Activated CD4-positive, alpha-beta memory T cell treated with anti-CD3 and anti-CD28 coated beads for 36 hours (primary cell): ENCODE measurements at places on chromosomes 3 and 15. TPM values are rescaled to one million over a fixed set of nuclear protein-coding genes. Genes with fewer than 3 reads are reported as not detected.

DNA sequence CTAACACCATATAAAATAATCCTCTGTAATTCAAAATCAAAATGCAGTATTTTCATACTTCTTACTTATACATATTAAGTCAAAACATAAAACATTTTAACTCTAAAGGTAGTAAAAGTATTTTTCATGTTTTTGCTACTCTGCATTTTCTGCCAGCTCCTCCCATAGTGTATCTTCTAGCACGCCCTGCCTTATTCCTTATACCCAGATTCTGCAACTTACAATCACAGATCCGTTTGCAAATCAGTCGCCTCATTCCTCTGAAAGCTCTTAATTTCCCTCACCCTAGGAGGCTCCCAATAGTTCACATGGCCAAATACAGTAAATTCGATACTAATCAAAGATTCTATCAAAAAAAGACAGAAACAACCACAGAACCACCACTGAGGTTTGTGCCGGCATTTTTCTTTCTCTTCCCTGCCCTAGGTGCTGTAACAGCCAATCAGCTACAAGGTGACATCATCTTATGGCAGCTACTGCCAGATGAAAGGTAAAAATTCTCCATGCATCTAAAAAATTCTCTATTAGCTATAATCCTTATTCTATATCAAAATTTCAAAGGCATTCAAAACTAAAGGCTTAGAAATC lies 72.9 kb downstream of the CLASP2 start:
- H3K36me3 ChIP-seq = peaks cover 4% of the 10 kb centered on the region
- DNase-seq = peak; percentile 33
- H3K27ac ChIP-seq = no peak overlapping the region
- H3K4me1 ChIP-seq = peaks cover 17% of the 10 kb centered on the region
- H3K27me3 ChIP-seq = no peaks in the 10 kb centered on the region
- peak overlapping the region; percentile 72 for H3K4me3 ChIP-seq

The TNFAIP8L3 gene
- total RNA-seq = 0.19 TPM

GRCh38 chr3:69379661-69380060 lies 6.2 kb downstream of the FRMD4B start:
- no peak overlapping the region for H3K4me3 ChIP-seq
- no peak overlapping the region for H3K27ac ChIP-seq
- peaks cover 10% of the 10 kb centered on the region for H3K27me3 ChIP-seq
- DNase-seq = no peak

GRCh38 chr3:31116651-31117050 lies 222.2 kb upstream of the GADL1 start:
- H3K27me3 ChIP-seq = no peaks in the 10 kb centered on the region
- no peak overlapping the region for H3K4me3 ChIP-seq
- no peak for DNase-seq
- no peaks in the 10 kb centered on the region for H3K4me1 ChIP-seq
- H3K27ac ChIP-seq = no peak overlapping the region

The ANKRD34C gene
- total RNA-seq = not detected

- no peak overlapping the region for H3K27ac ChIP-seq
- H3K4me1 ChIP-seq = no peaks in the 10 kb centered on the region
- peaks cover 9% of the 10 kb centered on the region for H3K27me3 ChIP-seq
- DNase-seq = no peak
Measured at GRCh38 chr15:81886080-81886479, 159.7 kb downstream of the MEX3B start.

DNA sequence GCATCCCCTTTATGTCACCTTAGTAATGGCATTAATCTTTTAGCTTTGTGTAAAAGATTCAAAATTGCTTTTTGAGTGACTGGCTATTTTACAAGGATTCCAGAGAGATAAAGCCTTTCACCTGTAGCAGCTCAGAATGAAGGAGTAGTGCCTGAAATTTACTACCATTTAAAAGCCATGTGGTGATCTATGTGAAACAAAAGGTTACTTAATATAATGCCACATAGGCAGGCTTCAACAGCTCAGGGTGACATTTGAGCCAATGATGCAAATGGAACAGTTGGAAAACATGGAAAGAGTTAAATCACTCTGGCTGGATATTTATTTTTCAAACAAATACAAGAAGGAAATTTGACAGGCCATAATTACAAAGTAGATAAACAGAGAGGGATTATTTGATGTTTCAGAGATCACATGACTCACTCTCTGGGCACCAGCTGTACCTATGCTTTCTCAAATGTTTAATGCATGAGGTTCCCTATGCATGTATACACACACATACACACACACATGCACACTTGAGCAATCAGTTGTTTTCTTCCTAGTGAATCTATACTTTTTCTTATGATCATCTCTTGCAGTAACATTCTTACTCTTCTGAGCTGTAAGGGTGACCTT lies 171.5 kb downstream of the ZMAT3 start:
- no peak for DNase-seq
- no peaks in the 10 kb centered on the region for H3K4me1 ChIP-seq
- H3K27ac ChIP-seq = no peak overlapping the region
- H3K27me3 ChIP-seq = no peaks in the 10 kb centered on the region
- no peak overlapping the region for H3K4me3 ChIP-seq
- no peaks in the 10 kb centered on the region for H3K36me3 ChIP-seq

- peaks cover 46% of the 10 kb centered on the region for H3K36me3 ChIP-seq
- no peak overlapping the region for H3K27ac ChIP-seq
- peaks cover 14% of the 10 kb centered on the region for H3K4me1 ChIP-seq
Measured at GRCh38 chr3:48187579-48188265, 495 bp downstream of the CDC25A start.

GRCh38 chr3:116739678-116740077 lies 30.1 kb downstream of the TUSC7 start:
- H3K27me3 ChIP-seq = no peaks in the 10 kb centered on the region
- H3K27ac ChIP-seq = no peak overlapping the region
- DNase-seq = no peak
- H3K4me3 ChIP-seq = no peak overlapping the region
- no peaks in the 10 kb centered on the region for H3K36me3 ChIP-seq
- no peaks in the 10 kb centered on the region for H3K4me1 ChIP-seq

DNA sequence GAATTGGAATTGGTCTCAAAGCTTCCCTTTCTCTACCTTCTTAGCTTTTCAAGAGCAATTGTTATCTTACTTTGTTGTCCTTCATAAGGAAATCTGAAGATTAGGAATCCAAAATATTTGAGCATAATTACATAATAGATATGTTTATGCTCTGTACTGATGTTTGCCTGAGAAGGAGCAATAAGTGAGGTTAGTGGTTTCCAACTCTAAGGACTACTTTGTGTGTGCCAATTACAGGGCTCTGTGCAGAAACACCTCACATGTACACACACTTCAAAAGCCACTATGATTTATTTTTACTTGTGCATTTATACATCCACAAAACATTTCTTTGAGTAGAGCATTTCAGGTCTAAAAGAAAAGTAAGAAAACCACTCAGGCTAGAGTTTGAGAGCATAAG lies 49.9 kb downstream of the MME start:
- no peak for DNase-seq
- no peaks in the 10 kb centered on the region for H3K27me3 ChIP-seq
- H3K4me1 ChIP-seq = no peaks in the 10 kb centered on the region
- no peak overlapping the region for H3K4me3 ChIP-seq
- no peaks in the 10 kb centered on the region for H3K36me3 ChIP-seq

- no peak overlapping the region for H3K4me3 ChIP-seq
- DNase-seq = peak; percentile 14
- no peaks in the 10 kb centered on the region for H3K36me3 ChIP-seq
- H3K27ac ChIP-seq = no peak overlapping the region
Measured at GRCh38 chr3:17580901-17581300, 161.5 kb downstream of the TBC1D5 start.

- no peak overlapping the region for H3K4me3 ChIP-seq
- no peak for DNase-seq
- no peak overlapping the region for H3K27ac ChIP-seq
- peaks cover 31% of the 10 kb centered on the region for H3K27me3 ChIP-seq
Measured at GRCh38 chr3:53936347-53936746, 44.7 kb upstream of the SELENOK start.

DNA sequence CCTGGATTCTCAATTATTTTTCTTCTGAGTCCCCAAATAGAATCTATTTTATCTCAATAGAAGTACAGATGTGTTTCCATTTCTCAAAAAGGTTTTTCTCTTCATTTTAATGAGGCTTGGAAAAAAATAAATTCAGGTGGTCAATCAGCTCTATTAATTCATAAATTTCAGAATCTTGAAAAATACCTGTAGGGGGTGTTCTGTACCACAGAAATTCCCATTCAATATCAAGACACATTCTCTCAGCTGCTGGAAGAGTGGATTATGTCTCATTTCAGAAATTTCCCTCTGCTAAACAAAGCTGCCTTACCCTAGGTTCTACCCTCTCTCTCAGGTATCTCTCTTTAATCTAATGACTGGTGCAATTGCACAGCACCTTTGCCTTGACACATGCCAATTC lies 1121.2 kb downstream of the SI start:
- no peaks in the 10 kb centered on the region for H3K27me3 ChIP-seq
- no peaks in the 10 kb centered on the region for H3K4me1 ChIP-seq
- DNase-seq = no peak
- no peaks in the 10 kb centered on the region for H3K36me3 ChIP-seq

DNA sequence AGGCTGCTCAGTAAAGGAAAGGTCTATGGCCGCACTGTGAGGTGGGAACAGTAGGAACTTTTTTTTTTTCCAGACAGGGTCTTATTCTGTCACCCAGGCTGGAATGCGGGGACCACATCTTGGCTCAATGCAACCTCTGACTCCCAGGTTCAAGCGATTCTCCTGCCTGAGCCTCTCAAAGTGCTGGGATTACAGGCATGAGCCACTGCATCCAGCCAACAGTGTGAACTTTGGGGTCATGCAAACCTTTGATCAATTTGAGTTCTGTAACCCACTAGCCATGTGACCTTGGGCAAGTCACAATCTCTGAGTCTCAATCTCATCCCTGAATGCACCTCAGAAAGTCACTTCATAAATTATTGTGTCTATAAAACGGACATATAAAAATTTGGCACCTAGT lies 286.8 kb upstream of the CTNNB1 start:
- DNase-seq = no peak
- no peak overlapping the region for H3K27ac ChIP-seq
- no peaks in the 10 kb centered on the region for H3K4me1 ChIP-seq
- H3K4me3 ChIP-seq = no peak overlapping the region
- H3K27me3 ChIP-seq = peaks cover 5% of the 10 kb centered on the region

DNA sequence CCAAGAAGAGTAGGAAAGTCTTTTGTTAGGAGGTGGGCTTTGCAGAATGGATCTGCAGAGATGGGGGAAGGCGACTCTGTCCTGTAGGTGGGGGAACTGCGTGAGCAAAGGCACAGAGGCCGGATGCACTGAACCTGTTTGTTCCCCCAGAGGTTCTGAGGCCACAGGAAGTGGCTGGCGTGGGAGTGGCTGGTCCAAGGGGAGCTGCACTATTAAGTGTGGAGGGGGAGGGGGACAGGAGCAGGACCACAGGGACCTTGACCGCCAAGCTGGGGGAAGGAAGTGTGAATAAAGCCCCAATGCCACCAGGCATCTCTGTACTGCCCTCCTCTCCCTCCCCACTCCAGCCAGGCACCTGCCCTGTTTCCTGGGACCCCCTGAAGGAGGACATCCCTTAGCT lies 51.8 kb downstream of the CYP11A1 start:
- peak overlapping the region; percentile 5 for H3K27ac ChIP-seq
- peak; percentile 41 for DNase-seq
- no peaks in the 10 kb centered on the region for H3K36me3 ChIP-seq
- no peaks in the 10 kb centered on the region for H3K27me3 ChIP-seq
- peaks cover 13% of the 10 kb centered on the region for H3K4me1 ChIP-seq

The CTXN2 gene
- not detected for total RNA-seq

DNA sequence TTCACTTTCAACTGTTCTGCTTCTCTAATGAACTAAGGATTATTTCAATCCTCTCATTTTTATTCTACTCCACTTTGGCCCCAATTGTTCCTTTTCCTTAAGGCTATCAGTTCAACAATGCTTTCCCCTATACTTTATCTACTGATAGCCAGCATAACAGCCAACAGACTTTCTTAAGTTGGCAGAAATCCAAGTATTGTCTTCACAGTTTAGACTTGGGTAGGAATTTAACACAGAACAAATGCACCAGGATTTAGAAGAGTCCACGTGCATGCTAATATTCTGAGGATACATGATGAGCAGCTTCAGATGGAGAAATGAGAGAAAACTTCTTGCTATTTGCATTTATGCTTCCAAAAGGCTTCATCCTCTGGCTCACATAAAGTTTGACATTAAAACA lies 54.8 kb downstream of the FBN1 start:
- no peak overlapping the region for H3K27ac ChIP-seq
- H3K27me3 ChIP-seq = peaks cover 2% of the 10 kb centered on the region
- no peaks in the 10 kb centered on the region for H3K4me1 ChIP-seq
- no peak overlapping the region for H3K4me3 ChIP-seq
- DNase-seq = no peak

DNA sequence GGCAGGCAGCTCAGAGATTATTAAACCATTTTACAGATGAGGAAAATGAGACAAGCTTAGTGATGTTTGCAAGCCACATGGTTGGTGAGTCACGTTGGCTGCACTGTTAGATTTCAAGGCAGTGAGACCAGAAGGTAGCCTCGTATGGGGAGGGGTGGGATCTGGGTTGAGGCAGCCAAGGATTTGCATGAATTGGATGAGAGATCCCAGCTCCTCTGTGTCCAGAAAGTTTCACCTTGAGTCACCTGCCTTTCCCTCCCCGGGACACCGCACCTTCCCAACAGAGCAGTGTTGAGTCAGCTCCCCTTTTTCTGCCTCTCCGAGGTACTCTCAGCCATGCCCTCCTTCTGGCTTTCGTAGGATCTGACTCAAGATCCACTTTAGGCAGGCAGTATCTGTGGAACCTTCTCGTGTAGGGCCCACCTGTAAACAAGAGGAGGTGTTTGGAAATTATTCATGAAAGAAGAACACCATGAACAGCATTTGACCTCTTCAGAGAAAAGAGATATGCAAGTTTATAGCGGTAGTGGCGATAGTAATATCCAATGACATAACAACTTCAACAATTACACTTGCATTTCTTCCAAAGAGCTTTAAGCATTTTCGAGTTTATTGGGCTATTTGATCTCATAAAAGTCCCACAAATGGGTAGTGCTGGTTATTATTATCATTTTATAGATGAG lies 46.8 kb upstream of the VPS8 start:
- peaks cover 11% of the 10 kb centered on the region for H3K27me3 ChIP-seq
- H3K27ac ChIP-seq = no peak overlapping the region
- H3K36me3 ChIP-seq = no peaks in the 10 kb centered on the region
- H3K4me3 ChIP-seq = no peak overlapping the region
- no peak for DNase-seq

DNA sequence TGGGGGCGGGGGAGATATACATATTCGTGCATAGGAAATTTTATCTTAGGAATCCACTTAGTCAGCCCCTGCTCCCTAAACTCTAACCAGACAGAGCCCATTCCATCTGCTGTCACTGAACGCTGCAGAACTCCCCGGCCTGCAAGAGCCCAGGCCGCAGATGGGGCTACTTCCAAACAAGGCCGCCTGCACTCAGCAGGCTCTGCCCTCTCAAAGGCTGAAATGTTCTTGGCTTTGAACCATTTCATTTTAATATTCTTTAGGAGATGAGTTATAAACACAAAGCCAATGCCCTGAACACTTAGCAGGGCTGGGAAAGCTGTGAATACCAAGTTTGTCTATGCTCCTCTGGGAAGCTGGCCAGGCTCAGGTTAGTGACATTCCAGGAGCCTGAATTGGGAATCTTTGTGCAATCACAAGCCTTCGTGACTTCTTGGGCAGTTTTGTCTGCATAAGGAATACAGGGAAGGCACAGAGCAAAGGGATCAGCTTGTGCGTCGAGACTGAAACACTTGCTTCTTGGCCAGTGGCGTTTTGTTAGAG lies 65.0 kb downstream of the SYNM start:
- H3K4me1 ChIP-seq = no peaks in the 10 kb centered on the region
- no peak overlapping the region for H3K4me3 ChIP-seq
- H3K27ac ChIP-seq = no peak overlapping the region
- no peaks in the 10 kb centered on the region for H3K36me3 ChIP-seq
- H3K27me3 ChIP-seq = no peaks in the 10 kb centered on the region

- H3K27me3 ChIP-seq = peaks cover 19% of the 10 kb centered on the region
Measured at GRCh38 chr15:35657679-35658311, 111.8 kb upstream of the DPH6 start.

- no peaks in the 10 kb centered on the region for H3K4me1 ChIP-seq
- H3K27me3 ChIP-seq = peaks cover 12% of the 10 kb centered on the region
- no peaks in the 10 kb centered on the region for H3K36me3 ChIP-seq
Measured at GRCh38 chr3:160210341-160210740, 14.9 kb upstream of the C3orf80 start.
